ENCODE measurements at places on chromosomes 16 and 17.

- no peak for DNase-seq
Observed at GRCh38 chr16:88497561-88498462, 44.7 kb downstream of the ZFPM1 start.

GRCh38 chr17:15999141-15999973, at the start of the genes TTC19 and ZSWIM7:
Gene TTC19, plus strand, starts transcription at chr17:15999824. Its CDS starts 25 bp downstream, at chr17:15999849.
Gene ZSWIM7, minus strand, starts transcription at chr17:15999704. Its CDS starts 110 bp downstream, at chr17:15999594.
- peak; percentile 91 for DNase-seq

DNA sequence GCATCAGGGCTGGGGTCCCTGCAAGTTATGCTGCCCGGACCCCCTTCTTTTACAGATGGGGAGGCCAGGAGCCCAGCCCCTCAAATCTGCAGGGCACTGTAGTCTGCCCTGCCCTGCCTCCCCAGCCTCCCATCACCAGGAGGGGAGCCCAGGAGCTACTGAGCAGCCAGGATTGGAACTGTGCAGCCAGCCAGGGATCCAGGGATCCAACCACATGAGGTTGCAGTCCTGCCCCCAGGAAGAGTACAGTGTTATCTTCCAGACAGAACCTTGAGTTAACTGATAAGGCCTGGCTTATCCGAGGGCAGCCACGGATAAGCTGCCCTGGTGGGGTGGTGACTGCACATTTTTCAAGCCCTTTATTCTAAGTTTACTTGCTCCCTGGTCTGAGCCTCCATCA, 11.4 kb upstream of the NDRG4 start:
- no peak for DNase-seq

DNA sequence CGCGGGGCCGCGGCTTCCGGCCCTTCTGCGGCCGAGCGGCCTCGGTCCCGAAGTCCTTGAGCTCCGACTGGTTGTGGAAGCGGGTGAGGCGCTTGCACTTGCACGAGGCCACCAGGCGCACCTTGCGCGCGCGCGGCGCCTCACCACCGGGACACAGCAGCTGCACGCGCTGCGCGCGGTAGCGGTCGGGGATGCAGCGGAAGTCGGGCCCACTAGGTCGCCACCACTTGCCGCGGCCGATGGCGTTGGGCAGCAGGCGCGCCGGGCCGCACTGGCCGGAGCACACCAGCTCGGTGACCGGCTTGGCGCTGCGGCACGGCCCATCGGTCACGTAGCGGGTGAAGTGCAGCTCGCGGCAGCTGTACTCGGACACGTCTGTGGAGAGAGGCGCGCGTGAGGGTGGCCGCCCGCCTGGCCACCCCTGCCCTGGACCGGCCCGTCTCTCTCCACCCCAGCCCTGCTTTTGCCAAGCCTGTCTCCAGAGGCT, 3.2 kb downstream of the SOST start:
- no peak for DNase-seq

- DNase-seq: no peak
Observed at GRCh38 chr17:69448431-69449102, 34.1 kb downstream of the MAP2K6 start.

DNA sequence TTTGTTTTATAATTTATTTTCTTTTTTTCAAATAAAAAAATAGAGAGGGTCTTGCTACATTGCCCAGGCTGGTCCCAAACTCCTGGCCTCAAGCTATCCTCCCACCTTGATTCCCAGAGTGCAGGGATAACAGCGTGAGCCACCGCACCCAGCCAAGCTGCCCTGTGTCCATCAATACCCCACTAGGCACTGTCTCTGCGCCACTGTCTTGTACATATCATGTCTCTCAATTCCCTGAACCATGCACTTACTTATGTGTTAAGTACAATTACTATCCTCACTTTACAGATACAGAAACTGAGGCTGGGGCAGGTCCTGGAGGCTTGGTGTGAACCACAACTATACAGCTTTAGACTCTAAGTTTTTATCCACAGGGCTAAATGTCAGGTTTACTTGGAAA, 11.7 kb downstream of the NSMCE1 start:
- no peak for DNase-seq

DNA sequence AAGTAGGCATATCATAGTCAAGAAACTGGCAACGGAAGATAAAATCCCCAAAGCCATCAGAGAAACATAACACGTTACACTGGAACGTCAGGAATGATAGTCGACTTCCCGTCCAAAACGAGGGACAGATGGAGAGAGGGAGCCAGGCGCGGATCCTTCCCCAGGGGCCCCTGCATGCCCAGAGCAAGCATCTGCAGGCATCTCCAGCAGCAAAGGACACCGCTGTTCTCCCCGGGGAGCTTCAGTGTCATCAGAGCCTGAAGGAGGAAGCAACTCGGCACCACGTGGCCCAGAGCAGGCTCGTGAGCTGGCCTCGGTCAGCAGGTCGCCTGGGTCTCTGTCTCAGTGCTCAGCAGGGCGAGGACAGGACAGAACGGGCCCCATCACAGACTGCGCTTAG, 50.1 kb downstream of the LMF1 start:
- DNase-seq: no peak

GRCh38 chr17:3635474-3636153, 436 bp downstream of the SHPK start:
- no peak for DNase-seq

DNA sequence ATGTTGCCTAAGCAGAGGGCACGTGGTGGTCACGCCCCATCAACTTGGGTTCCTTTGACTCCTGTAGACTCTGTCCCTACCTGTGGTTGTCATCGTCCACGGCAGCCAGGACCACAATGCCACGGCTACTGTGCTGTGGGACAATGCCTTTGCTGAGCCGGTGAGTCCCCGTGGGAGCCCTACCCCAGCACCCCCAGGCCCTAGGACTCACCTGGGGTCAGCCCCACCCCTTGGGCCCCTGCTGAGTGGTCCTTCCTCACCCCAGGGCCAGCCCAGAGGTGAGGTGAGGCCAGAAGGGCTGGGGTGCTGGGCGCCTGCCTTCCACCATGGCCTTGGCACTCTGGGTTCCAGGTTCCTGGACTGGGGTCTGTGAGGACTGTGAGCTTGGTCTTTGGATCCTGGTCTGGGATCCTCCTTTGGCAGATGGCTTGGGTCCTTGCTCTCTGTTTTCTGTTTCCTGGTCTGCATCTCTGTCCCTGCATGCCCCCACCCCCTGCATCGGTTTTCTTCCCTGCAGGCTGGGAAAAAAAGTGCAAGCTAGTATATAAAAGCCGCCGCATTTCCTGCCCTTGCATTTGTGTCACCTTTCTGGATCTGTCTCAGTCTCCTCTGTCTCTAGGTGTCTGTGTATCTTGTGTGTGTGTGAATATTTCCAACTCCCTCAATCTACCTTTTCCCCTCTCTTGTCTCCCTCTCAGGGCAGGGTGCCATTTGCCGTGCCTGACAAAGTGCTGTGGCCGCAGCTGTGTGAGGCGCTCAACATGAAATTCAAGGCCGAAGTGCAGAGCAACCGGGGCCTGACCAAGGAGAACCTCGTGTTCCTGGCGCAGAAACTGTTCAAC, 17.5 kb downstream of the STAT5A start:
- peak; percentile 41 for DNase-seq

- DNase-seq: no peak
Observed at GRCh38 chr17:14859542-14859941, 405.6 kb downstream of the PMP22 start.

- DNase-seq: no peak
Observed at GRCh38 chr16:51509336-51509735, 358.3 kb upstream of the SALL1 start.

- DNase-seq: no peak
Observed at GRCh38 chr17:75813081-75814020, 28.7 kb downstream of the UNK start.

GRCh38 chr17:48818361-48818841, 1.4 kb upstream of the TTLL6 start:
- DNase-seq: no peak

DNA sequence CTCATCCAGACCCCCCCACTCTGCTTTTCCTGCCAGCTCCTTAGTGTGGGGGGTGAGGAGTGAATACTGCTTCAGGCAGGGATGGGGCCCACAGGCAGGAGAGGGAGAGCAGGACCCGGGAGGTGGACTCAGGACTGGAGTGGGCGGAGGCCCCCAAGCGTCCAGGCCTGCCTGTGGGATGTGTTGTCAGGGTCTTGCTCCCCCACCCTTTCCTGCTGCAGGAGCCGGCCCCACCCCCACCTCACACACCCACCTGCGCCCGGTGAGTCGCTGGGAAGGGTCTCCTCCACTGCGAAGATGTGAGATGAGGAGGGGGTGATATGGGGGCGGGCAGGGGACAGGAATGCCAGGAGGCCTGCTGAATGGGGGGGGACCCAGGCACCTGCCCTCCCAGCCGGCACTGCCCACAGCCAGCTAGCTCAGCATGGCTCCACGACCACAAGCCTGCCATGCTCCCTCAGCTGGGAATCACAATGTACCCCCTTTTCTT, 1.1 kb downstream of the FAM171A2 start:
- DNase-seq: no peak

DNA sequence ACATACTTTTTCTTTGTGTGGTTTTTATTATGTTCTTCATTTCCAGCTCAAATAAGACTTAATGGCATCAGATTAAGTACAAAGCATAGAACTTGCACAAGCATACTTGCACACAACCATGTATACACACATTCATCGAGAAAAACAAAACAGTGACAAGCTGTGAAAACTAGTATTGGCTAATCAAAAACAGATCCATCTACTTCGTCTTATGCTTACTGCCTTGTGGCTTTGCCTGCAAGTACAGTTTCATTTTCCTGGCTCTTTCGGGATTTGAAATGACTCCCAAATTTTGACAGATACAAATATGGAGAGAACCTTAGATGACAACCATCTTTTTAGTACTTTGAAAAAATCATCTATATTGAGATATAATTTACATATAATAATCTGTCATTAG, 338.3 kb downstream of the BCAS3 start:
- no peak for DNase-seq

DNA sequence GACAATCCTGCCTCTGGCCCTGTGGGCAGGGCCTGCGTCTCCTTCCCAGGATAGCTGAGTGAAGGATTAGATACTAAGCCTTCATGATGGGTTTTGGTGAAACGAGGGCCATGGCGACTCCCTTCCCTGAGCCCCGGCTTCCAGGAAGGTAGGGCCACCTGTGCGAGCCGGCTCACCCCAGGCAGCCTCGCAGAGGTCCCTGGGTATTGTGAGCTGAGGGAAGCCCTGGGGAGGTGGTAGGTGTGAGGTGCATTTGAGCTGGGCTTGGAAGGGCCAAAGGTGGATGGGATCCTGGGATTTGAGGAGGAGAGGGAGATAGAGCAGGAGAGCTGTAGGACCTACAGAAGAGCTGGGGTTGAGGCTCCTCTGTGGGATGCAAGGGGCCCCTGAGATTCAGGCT, 6.5 kb upstream of the P2RX1 start:
- no peak for DNase-seq

DNA sequence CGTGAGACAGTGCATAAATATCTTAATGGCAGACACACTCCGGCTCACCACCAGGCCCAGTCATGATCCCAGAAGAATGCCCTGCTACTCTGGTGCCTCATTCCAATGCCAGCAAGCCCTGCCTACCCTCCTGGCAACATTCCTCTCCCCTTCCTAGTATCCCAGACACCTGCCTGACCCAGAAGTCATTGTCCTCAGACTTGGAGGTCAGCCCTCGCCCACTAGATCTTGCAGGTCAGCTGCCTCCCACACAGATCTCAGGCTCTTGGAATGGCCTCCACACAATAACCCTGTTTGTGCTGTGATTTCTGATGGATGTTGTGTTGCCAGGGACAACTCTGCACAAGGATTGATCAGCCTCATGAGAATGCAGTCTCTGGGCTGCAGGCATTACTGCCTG, 1.8 kb upstream of the TEX2 start:
- no peak for DNase-seq

DNA sequence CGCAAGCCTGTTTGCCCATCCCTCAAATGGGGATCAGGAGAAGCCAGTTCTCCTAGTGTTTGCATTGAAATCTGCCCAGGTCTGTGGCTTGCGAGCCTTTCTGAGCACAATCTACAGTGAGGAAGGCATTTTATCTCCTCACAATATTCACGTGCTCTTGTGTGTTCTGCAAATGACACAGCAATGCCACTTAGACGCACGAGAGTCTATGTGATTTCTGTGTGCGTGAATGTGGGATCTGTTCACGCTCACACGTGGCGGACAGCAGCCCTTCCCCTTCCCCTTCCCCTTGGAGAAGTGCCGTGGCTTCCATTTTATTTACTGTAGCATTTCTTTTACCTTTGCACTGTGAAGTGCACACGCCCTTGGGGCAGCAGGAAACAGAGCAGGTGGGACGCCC, 17.7 kb upstream of the CBFA2T3 start:
- DNase-seq: no peak

DNA sequence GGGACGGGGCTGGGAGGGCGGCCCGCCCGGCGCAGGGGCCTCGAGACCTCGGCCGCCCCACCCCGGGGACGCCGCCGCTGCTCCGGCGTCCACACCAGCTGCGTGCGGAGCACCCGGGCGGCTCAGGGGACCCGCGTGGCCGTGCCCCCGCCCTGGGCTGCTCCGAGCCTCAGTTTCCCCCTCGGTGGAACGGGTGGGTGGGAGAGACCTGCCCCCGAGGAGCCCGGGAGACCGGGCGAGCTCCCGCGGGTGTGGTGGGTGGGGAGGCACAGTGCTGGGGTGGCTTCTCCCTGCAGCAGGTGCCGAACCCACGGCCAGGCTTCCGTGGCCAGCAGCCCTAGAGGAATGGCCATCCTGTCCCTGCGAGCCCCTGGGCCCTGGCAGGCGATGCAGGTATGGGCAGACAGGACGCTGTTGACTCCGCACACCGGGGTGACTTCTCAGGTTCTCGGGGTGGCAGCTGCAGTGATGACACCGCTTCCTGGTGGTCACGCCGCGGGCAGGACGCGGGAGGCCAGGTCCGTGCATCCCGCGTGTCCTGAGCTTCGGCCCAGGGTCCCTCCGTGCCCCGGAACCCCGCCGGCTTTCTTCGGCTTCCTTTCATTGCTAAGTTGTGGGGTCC, 677 bp downstream of the DEF8 start:
- no peak for DNase-seq

DNA sequence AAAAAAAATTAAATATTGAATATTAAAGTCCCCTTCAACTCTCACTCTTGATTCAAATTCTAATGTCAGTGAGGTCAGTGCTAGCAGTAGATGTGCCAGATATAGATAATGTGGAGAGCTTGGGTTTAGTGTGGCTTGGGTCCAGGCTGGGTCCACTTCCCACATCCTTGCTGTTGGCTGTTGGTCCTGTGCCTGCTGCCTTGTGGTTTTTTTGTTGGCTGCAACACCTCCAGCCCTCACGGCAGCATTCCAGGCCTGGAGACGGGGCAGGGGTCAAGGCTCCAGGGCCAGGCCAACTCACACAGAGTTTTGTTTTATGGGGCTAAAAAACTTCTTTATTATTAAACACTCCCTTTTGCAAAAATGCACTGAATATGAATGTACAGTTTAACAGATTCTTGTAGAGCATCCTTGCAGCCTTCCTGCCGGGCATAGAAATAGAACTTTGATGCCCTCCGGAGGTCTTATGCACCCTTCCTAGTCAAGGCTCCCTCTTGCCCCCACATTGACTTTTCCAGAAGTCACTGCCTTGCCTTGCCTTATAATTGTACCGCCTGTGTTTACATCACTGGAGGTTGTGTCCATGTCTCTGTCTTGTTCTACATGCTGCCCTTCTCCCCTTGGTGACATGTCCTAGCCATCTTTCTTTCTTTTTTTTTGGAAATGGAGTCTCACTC, 25.5 kb upstream of the MYO15B start:
- no peak for DNase-seq

GRCh38 chr17:82528484-82529265, 9.1 kb downstream of the FOXK2 start:
- no peak for DNase-seq

GRCh38 chr17:62630365-62631085, 3.1 kb downstream of the MRC2 start:
- no peak for DNase-seq

GRCh38 chr17:7444682-7445618, at the start of gene CHRNB1:
Gene CHRNB1, plus strand, starts transcription at chr17:7445061. Its CDS starts 67 bp downstream, at chr17:7445128.
- no peak for DNase-seq

GRCh38 chr17:77738751-77739531, 219.6 kb upstream of the TNRC6C start:
- DNase-seq: no peak

Data from CD4-positive, alpha-beta T cell treated with Interleukin-6 at 100 ng/mL for 8 hours (primary cell).